Astrocyte of the spinal cord (primary cell): ENCODE measurements at places on chromosomes 7 and 10.
A peak's percentile ranks its signal among the peaks of the same experiment; 100 is the strongest.

GRCh38 chr10:38072552-38072951 is 21.6 kb upstream of the ZNF37A start:
- DNase-seq = no peak

DNA sequence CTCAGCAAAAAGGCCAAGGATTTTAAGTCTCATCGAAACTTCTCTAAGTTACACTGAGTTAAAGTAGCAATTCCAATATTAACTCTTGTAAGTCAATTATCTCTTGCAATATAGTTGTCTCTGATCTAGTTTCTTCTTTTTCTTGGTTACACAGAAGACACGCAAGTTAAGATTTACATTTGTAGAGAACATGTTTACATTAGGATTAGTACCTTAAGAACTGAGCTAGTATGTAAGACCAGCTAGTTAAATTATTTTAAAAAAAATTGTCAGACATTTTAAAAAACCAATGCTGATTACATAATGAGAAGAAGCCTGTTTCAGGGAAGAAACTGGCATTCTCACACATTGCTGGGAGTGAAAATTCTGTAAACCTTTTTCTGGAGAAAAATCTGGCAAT is 31.4 kb downstream of the FRA10AC1 start:
- no peak for DNase-seq

- DNase-seq = peak; percentile 8
Observed at GRCh38 chr7:13603661-13604060, 385.8 kb downstream of the ETV1 start.

DNA sequence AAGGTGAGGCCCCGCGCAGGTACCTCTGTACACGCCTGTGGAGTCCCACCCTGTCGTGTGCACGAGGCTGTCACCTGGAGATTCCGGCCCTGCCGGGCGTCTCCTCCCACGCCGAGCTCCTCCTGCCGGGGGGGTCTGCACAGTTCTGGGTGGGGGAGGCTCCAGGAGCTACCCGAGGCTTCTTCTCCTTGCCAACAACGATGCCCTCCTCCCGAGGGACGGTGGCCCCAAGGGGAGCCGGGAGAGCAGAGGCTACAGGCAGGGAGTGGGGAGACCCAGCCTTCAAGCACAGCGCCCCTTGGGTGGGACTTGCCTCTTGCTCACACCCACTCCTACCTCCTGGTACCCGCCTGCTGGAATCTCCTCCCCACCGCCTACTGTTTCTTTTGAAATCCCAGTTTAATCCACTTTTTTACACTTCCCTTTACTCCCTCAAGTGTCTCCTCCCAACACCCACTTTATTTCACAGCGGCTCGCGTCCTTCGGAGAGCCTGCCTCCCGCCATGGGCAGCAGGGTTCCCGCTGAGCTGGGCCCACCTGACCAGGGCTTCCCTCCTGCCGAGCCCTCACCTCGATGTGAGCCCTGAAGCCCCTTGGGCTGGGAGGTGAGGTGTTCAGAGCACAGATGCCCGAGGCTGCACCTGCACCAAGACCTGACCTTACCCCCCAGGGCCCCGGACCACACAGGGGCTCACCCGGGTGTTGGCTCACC is 338.1 kb downstream of the DNAJB6 start:
- DNase-seq = no peak

DNA sequence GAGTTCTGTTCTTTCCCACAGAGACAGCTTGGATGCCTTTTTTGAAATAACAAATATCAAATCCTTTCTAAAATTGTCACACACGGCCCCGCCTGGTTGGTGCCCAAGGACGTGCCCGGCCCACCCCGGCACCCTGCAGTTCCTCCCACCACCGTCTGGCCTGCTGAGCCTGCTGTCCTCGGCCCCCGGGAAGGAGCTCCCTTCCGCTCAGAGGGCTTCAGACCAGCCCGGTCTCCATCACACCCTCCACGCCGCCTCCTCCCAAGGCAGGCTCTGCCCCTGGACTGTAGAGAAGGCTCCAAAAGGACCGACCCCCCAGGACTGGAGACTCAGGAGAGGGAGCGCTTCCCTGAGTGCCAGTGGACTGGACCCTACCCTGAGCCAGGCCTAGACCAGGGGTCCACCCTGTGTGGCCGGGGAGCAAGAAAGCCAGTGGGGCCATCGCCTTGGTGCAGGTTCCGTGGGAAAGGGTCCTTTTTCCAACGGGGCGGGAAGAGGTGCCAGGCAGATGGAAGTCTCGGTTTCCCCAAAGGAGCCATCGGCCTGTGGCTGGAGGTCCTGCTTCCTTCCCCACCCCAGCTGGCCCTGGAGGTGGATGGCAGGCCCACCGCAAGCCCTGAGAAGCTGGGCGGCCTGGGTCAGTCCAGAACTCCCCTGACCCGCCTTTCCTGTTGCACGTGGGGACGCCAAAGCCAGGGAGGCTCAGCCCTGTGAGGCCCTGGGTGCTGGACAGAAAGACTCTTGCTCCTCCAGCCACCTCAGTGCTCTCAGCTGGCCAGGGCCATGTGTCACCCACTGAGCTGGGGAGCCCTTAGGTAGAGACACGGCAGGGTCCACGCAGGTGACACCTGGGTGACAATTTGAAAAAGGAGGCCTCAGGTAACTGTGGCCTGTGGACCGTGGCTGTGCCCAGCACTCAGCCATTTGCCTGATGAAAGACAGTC is 69.8 kb downstream of the PWWP2B start:
- no peak for DNase-seq

DNA sequence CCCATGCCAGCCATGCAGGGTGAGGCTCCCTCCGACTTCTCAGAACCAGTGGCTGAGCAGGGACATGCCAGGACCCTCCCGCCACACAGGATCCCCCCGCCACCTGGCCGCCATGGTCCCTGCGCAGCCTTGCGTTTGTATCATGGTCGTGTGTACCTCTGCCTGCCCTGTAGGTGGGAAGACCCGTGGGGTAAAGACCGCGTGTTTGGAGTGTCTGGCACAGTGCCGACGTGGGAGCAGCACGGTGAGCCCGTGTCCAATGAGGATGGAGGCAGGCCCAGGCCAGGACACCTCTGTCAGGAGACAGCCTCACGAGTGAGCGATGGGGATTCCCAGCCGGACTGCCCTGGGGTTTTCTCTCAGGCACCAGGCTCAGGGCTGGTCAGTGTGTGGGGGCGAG is 31.9 kb downstream of the NKX6-2 start:
- no peak for DNase-seq

DNA sequence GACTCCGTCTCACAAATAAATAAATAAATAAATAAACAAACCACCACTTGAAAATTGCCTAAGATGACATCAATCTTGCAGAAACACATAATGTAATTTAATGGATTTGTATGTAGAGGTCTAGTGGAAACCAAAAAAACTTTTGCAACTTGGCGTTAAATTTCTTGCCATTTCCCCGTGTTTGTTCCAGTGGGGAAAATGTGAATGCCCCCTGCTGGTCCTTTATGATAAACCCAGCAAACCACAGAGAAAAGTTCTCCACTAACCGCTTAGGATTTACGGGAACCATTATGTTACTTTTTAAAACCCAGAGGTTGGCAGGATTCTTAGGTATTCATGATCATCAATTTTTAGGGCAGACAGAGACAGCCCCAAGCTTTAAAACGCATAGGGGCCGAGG is 32.5 kb downstream of the LAMB4 start:
- DNase-seq = no peak

DNA sequence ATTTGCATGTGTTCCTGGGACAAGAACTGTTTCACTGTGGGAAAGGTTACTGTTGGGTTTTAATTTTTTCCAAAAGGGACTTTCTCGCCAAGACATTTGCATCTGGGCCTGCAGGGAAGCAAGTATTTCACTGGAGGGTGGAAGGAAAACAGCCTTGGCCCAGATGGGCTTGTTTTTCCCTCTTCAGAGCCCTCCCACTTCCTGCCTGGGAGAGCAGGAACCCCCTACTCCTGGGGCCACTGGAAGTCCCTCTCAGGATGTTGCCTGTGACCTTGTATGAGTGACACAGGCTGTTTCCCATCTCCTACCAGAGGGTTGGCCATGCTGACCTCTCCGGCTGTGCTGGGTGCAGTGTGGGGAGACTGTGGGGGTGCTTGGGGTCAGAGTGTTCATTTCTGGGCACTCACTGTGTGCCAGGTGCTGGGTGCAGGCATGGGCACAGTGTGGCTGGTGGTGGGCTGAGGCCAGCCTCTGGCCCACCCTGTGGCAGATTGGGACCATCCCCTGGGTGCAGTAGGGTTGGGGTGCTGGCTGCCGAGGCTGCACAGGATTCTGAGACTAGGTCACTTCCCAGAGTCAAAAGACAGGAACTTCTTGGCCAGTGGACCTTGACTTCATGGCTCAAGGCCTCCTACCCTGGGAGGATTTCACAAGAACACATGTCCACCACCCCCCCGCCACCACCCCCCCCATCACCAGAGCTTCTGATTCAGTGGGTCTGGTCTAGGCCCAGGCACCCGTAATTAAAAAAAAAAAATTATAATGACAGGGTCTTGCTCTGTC is 10.2 kb downstream of the TSPAN15 start:
- DNase-seq = no peak

DNA sequence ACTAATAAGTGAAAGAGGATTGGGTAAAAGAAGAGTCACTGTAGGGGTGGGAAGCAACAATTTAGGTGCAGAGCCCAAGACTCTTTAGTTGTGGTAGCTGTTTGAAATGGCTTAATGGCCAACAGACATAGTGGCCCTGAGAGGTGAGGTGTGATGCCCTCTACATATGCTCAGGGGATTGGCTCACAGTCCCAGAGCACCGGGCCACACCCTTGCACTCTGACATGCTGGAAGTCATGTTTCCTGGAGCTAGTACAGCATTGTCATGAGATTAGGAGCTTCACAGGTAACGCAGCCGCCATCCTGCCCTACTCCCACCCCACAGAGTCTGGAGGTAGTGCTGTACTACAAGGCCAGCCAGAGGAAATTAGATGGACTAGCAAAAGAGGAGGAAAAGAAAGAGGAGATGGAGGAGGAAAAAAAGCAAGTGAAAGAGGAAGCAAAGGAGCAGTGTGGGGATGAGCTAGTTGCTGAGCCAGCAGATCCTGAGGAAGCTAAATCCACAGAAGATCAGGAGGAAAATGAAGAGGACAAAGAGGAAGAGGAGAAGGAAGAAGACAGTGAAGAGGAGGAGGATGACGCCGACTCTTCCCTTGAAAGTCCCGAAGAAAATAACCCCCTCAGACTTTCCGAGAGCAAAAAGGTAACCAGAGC is 14.8 kb upstream of the FLNC start:
- DNase-seq = no peak

- no peak for DNase-seq
Observed at GRCh38 chr10:24668247-24668646, 55.4 kb downstream of the ARHGAP21 start.

DNA sequence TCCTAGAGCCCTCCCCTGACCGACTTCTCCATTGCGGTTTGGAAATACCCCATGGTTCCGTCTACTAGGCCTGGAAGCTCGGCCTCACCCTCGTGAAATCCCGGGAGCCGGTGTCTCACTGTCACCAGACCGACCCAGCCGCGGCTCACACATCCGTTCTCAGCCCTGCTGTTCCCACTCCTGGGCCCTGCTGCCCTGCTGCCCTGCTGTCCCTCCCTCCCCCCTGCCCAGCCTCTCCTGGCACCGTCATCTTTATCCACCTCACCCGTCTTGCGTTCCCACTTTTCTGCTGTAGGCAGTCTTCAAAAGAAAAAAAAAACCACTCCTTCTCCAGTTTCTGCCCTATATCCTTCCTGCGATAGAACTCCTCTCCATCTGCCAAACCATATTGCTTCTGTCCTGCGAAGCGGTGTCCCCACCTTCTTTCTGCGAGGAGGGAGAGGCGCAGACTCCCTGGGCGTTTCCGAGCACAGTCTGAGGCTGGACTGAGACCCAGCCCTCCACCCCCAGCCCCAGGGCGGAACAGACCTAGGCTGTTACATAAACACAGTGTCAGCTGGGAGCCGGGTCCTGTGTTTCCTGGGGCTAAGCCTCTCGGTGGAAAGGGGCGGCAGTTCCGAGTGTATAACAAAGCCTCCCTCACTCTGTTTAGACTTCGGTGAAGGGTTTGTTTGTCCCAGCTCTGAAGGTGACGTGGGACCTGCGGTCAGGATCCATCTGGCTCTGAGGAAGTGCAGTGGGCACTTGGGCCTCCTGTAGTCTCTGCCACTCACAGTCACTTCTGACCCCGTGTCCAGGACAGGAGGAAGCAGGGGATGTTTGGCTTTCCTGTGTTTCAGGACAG is 2.8 kb downstream of the AGAP3 start:
- peak; percentile 62 for DNase-seq

GRCh38 chr10:104246976-104247375 is 7.7 kb upstream of the GSTO1 start:
- peak; percentile 27 for DNase-seq

DNA sequence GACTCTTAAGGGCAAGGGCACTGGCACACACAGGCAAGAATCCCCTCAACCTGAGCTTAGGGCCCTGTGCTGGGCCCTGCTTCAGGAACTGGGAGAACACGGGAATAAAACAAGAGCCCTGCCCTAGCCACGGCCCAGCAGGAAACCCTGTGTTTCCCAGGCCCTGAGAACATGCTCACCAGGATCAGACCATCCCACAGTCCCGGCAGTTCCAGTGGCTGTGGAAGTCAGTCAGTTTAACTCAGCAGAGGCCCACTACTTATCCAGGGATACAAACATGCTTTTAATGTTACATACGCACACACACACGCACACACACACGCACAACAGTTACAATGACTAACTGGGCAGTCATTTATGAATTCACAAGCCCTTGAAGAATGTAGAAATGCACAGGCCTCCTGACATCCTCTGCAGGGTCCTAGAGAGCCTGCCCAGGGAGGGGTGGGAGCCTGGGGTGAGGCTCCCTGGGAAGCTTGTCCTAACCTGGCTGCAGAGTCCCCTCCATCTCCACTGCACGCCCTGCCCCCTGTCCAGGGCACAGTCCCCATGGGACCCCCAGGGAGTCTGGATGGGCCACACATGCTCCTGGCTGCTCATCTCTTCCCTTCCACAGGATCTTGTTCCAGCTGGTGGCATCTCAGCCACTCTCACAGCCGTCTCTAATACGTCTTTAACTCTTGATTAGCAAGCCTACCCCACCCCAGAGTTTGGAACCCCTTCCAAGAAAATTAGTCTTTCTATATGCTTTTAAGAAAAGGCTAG is 97.6 kb downstream of the TCERG1L start:
- DNase-seq = no peak

GRCh38 chr10:110764793-110765512 is 106.8 kb upstream of the PDCD4 start:
- no peak for DNase-seq

GRCh38 chr7:31734456-31734855 is 47.4 kb downstream of the PPP1R17 start:
- no peak for DNase-seq

DNA sequence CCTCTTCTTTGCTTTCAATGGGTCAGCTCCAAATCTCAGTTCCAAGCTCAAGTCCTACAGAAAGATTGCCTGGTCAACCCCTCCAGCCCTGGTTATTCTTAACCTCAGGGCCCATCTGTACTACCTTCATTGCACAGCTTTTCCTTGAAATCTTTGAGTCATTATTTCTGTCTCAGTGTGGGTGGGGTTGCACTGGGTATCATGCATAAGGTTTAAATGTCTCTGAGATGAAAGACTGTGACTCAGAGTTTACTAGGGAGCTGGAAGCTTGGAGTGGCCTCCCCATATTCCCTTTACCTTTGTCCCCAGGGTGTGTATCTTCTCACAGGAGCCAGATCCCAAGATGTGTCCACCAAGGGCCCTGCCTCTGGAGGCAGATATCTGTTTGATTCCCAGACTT is 3.3 kb upstream of the OR6V1 start:
- DNase-seq = no peak
